Stimulated activated CD4-positive, alpha-beta T cell treated with anti-CD3 and anti-CD28 coated beads, Interleukin-15, amount 100 ng/mL, for 1 hour (primary cell): ENCODE measurements at places on chromosomes 3 and 15.

GRCh38 chr3:99545941-99546580 is 92.3 kb upstream of the COL8A1 start:
- no peak for DNase-seq

- DNase-seq = no peak
Measured at GRCh38 chr3:185677146-185677829, 91.2 kb downstream of the SENP2 start.

DNA sequence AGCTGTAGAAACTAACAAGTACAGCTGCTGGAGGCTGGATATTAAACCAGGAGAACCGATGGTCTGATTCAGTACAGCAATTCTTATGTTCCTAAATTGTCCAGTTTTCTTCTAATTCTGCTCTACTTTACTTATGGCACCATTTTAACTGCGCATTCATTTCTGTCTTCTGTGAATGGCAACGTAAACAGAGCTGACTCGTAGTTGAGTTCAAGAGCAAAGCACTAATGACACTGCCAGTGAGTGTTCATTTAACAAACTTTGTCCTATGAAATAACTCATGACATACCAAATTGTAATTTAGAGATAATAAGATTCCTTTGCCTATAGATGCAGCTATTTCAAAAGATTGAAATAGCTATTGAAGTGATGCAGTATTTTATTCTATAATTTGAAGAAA is 48.7 kb downstream of the BCHE start:
- no peak for DNase-seq

DNA sequence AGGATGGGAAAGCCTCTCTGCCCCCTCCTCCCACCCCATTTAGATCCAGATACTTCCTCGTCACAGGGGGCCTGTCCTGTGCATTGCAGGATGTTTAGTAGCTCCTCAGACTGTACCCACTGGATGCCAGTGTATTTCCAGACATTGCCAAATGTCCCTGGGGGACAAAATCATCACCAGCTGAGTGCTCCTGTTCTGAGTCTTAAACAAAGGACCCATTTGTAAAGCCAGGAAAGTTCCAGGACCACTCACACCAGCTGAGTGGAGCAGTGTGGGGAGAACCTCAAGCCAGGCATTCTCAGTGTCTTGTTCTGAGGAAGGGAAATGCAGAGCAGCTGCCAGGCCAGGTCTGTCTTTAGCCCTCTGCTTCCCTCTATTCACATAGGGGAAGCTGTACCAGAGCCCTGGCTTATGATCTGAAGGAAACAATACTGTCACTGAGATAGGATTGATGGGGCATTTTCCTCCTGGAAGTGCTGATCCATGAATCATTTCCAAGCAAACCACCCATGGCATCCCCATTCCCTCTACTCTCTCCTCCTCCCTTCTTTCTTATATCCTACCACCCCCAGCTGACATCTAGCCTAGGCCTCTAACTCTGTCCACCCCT is 67.4 kb upstream of the MEX3B start:
- no peak for DNase-seq

GRCh38 chr3:153043729-153044328 is 118.2 kb upstream of the RAP2B start:
- DNase-seq = no peak

- no peak for DNase-seq
Measured at GRCh38 chr3:100761951-100762350, 52.7 kb downstream of the TFG start.

DNA sequence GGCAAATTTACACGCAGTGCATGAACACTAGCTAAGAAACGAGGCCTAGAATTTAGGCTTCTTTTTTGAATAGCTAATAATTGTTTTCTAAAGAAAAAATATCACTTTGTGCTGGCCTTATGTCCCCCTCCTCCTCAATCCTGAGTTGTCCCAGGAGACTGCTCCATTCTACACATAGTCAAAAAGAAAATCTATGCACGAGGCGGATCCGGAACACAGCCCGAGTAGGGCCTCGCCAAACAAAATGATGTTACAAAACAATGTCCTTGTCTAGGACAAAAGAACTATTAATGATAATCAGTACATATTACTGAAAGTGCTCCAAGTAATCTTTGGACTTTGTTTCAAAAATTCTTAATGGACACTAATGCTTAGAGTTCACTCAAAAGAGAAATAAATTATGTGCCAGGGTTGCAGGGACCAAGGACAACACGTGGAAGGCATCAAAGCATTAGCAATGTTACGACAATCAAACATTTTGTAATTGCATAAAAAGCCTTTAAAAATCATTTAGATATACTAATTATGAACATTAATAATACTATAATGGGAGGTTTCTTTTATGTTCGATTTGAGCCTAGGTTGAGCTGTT is 206.5 kb upstream of the ICE2 start:
- DNase-seq = no peak
